ENCODE measurements at places on chromosomes 7 and 10. TPM values are rescaled to one million over a fixed set of nuclear protein-coding genes. Genes with fewer than 3 reads are reported as not detected.

The PKD1L1 gene
- 0.23 TPM for total RNA-seq

GRCh38 chr10:52895059-52895458 is 122.5 kb upstream of the MBL2 start:
- H3K27me3 ChIP-seq, result peaks cover 9% of the 10 kb centered on the region
- H3K36me3 ChIP-seq, result no peaks in the 10 kb centered on the region
- no peak overlapping the region for H3K4me3 ChIP-seq
- no peak overlapping the region for H3K27ac ChIP-seq
- DNase-seq, result no peak
- H3K4me1 ChIP-seq, result peaks cover 23% of the 10 kb centered on the region

GRCh38 chr10:116765648-116766081 is 23.3 kb upstream of the HSPA12A start:
- H3K4me3 ChIP-seq, result no peak overlapping the region
- no peaks in the 10 kb centered on the region for H3K36me3 ChIP-seq
- H3K27ac ChIP-seq, result no peak overlapping the region
- H3K27me3 ChIP-seq, result peaks cover 5% of the 10 kb centered on the region
- H3K4me1 ChIP-seq, result peaks cover 15% of the 10 kb centered on the region
- DNase-seq, result no peak

- no peak overlapping the region for H3K4me3 ChIP-seq
- no peak overlapping the region for H3K27ac ChIP-seq
- no peaks in the 10 kb centered on the region for H3K27me3 ChIP-seq
- peaks cover 44% of the 10 kb centered on the region for H3K4me1 ChIP-seq
Measured at GRCh38 chr7:55160539-55160938, 141.7 kb downstream of the EGFR start.

The CAMK1D gene
- total RNA-seq, result 31.2 TPM

DNA sequence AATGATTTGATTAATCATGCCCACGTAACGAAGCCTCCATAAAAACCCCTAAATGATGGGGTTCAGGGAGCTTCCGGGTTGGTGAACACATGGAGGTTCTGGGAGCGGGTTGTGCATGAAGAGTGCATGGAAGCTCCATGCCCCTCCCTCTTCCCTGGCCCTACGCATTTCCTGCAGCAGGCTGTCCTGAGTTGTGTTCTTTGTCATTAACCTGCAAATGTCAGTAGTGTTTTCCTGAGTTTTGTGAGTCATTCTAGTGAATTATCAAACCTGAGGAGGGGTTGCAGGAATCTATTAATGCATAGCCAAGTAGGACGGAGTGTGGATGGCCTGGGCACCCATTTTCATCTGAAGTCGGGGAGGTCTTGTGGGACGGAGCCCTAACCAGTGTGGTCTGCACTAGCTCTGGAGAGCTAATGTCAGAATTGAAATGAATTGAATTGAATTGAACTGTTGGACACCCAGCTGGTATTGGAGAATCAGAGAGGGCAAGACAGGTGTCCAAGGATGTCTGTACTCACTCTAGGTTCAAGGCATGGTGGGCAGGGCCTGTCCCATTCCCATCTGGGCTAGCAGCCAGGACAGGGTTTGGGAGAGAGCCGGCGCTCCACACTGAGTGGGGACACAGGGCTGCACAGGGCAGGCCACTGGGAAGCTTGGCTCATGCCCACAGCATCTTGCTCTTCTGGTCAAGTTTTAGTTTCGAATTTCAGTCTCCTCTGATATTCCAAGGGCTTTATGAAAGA is 22.3 kb upstream of the ARHGAP22 start:
- H3K36me3 ChIP-seq, result no peaks in the 10 kb centered on the region
- no peak overlapping the region for H3K27ac ChIP-seq
- H3K27me3 ChIP-seq, result no peaks in the 10 kb centered on the region
- no peak overlapping the region for H3K4me3 ChIP-seq

DNA sequence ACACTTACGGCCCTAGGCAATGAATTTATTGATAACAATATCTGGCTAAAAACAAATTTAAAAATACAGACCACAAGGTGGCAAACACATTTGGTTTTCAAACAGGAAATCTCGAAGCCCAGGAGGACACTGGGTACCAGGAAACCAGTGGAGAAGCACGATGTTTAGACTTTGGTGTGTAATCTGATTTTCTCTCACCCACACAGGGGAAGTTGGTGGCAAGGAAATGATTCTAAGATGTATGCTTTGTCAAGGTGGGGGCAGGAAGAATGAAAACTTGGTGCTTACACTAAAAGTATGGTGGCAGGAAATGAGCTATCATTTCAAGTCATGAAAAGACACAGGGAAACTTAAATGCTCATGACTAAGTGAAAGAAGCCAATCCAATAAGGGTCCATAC is 113.2 kb upstream of the ANKRD1 start:
- peak overlapping the region; percentile 38 for H3K27ac ChIP-seq
- peaks cover 46% of the 10 kb centered on the region for H3K4me1 ChIP-seq
- H3K27me3 ChIP-seq, result no peaks in the 10 kb centered on the region
- H3K36me3 ChIP-seq, result no peaks in the 10 kb centered on the region
- H3K4me3 ChIP-seq, result no peak overlapping the region

The TUBB8 gene
- 0.22 TPM for total RNA-seq

- H3K4me1 ChIP-seq, result peaks cover 10% of the 10 kb centered on the region
- no peaks in the 10 kb centered on the region for H3K36me3 ChIP-seq
- no peak overlapping the region for H3K4me3 ChIP-seq
Measured at GRCh38 chr10:62258926-62259325, 9.7 kb downstream of the RTKN2 start.

GRCh38 chr10:84632866-84633265 is 304.5 kb downstream of the CCSER2 start:
- H3K27me3 ChIP-seq, result peaks cover 2% of the 10 kb centered on the region
- DNase-seq, result no peak
- H3K27ac ChIP-seq, result no peak overlapping the region
- no peak overlapping the region for H3K4me3 ChIP-seq
- H3K36me3 ChIP-seq, result no peaks in the 10 kb centered on the region
- no peaks in the 10 kb centered on the region for H3K4me1 ChIP-seq

DNA sequence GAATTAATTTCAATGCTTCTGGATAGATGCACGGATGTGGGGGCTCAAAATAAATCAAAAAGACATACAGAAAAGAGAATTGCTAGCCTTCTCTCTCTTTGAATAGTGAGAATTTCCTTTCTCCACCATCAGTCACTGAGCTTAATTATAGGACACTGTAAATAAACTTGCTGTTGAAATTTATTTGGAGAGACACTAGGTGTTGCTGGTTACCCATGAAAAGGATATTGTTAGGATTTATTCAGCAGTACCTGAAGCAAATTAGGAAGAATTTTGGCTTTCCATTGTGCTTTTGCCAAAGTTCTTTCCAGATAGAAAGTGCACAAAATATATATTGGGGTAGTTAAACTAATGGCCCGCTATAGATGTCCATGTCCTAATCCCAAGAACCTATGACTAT is 27.6 kb downstream of the GCC1 start:
- peaks cover 1% of the 10 kb centered on the region for H3K27me3 ChIP-seq
- no peak overlapping the region for H3K4me3 ChIP-seq
- no peaks in the 10 kb centered on the region for H3K36me3 ChIP-seq

The HOXA5 gene
- total RNA-seq, result not detected

DNA sequence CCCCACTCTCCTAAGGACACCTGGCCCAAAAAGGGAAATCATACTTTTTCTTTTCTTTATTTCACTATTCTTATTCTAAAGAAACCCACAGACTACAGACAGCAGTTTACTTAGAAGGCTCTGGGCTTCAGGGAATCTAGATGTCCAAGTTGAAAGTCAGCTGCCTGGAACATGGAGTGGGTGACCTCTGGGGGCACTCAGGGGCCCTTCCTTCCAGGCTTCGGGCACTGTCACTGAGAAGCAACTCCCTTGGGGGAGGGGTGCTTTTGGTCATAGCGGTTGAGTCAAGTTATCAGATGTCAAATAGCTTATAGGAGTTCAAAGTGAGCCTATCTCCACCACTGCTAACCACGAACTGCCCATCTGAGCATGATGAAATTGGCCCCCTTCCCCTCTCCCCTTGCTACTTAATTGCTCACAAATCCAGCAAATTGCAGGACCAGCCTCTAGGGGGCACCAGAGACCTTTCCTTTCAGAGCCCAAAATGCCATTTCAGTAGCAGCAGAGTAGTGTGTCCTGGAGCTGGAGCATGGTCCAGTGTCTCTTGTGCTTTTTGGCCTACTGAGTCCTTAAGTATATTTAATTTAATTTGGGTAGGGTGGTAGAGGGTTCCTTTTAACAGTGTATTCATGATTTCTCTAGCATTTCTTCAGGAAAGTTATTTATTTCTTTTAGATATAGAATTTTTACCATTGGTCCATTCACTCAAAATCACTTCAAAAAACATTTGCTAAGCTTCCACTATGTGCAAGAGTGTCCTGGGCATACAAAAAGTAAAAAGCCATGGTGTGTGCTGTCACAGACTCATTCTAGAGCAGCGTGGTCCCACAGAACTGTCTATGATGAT is 463.8 kb downstream of the KCNMA1 start:
- H3K4me1 ChIP-seq, result peaks cover 18% of the 10 kb centered on the region
- peaks cover 2% of the 10 kb centered on the region for H3K36me3 ChIP-seq
- no peaks in the 10 kb centered on the region for H3K27me3 ChIP-seq
- no peak for DNase-seq

DNA sequence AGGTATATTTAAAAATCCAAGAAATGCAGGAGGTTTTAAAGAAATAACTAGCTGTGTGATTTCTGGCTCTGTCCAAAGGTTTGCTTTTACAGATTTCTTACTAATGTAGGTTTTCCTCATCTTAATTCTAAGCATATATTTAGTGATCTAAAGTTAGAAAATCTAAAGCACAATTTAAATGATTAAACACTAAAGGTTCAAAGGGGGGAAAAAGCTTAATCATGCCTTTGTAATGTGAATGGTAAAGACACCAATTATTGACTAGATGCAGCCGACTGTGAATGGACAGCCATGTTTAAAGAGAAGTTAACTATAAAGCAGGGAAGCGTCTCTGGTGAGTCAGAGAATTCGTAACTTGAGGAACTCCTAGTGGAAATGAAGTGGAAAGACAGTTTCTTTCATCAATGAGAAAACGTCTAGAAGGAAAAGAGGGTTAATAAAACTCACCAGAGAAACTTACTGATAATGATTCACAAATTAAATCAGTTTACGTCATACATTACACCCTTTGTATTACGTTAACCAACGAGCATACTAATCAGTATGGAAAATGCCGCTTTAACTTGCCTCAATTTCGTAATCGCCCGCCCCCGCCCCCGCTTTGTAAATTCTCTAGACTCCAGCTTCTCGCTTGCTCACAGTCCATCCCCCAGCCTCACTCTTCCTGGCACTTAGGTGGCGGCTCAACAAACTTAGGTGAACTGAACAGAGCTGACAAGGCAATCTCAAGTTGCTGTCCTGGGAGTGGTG is 1.1 kb upstream of the HBP1 start:
- no peak for DNase-seq
- H3K36me3 ChIP-seq, result peaks cover 2% of the 10 kb centered on the region
- H3K27me3 ChIP-seq, result no peaks in the 10 kb centered on the region
- peak overlapping the region; percentile 99 for H3K4me3 ChIP-seq

DNA sequence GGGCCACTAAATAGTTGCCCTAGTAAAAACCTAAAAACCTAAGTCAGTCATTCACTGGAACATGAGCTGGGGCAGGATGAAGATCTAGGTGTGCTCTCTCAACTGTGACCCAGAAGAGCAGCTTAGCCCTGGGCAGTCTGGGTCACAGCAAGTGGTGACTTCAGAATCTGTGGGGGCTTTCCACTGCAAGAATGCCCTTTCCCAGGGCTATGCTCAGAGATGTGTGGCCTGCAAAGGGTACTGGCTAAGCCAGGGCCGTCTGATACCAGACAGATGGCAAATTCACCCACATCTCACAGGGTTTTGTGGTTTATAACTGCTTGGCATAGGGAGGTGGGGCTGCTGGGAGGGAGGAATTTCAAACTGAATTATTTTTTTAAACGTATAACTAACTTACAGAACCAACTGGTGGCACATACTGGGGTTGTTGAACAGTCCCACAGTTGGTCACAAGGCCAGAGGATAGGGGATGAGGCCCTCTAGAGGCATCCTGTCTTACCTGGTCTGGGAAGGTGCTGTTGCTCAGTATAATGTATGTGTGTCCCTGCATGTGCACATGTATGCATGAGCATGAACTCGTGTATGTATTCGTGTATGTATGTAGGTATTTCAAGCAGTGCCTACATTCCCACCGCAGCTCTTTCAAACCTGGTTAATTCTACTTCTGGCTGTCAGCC is 63.2 kb downstream of the PRPF18 start:
- H3K4me3 ChIP-seq, result no peak overlapping the region
- peaks cover 5% of the 10 kb centered on the region for H3K4me1 ChIP-seq
- H3K27ac ChIP-seq, result peak overlapping the region; percentile 62
- peaks cover 53% of the 10 kb centered on the region for H3K36me3 ChIP-seq
- no peaks in the 10 kb centered on the region for H3K27me3 ChIP-seq
- DNase-seq, result no peak

The TSPAN15 gene
- total RNA-seq, result 8.9 TPM

The DEPP1 gene
- 9.4 TPM for total RNA-seq

GRCh38 chr10:1874533-1874932 is 137.2 kb upstream of the ADARB2 start:
- no peaks in the 10 kb centered on the region for H3K4me1 ChIP-seq
- H3K27ac ChIP-seq, result no peak overlapping the region
- peaks cover 6% of the 10 kb centered on the region for H3K36me3 ChIP-seq
- H3K27me3 ChIP-seq, result peaks cover 23% of the 10 kb centered on the region
- DNase-seq, result no peak
- no peak overlapping the region for H3K4me3 ChIP-seq

DNA sequence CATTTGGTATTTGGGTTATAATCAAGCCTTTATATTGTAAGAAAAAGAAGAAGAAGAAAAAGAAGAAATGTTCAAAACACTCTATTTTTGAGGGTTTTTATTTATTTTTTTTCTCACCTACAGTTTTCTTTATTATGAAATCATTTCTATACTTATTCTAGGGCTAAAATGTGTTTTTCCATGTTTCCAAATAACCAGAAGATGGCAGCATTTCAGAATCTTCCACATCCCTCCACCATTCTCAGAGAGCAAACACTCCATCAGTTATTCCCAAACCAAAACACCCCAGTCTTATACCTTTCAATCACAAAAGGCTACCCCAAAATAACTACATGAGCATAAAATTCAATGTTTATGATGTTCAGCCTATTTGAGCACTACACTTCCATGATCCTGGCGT is 38.7 kb upstream of the PPP1R17 start:
- DNase-seq, result no peak
- H3K36me3 ChIP-seq, result no peaks in the 10 kb centered on the region
- no peak overlapping the region for H3K27ac ChIP-seq
- H3K27me3 ChIP-seq, result peaks cover 6% of the 10 kb centered on the region
- no peaks in the 10 kb centered on the region for H3K4me1 ChIP-seq
- H3K4me3 ChIP-seq, result no peak overlapping the region

The MRM2 gene
- total RNA-seq, result 17.7 TPM

Data from chondrocyte (in vitro differentiated cells).